ELF-1 (cell line): ENCODE measurements at places on chromosomes 3 and 15.

DNA sequence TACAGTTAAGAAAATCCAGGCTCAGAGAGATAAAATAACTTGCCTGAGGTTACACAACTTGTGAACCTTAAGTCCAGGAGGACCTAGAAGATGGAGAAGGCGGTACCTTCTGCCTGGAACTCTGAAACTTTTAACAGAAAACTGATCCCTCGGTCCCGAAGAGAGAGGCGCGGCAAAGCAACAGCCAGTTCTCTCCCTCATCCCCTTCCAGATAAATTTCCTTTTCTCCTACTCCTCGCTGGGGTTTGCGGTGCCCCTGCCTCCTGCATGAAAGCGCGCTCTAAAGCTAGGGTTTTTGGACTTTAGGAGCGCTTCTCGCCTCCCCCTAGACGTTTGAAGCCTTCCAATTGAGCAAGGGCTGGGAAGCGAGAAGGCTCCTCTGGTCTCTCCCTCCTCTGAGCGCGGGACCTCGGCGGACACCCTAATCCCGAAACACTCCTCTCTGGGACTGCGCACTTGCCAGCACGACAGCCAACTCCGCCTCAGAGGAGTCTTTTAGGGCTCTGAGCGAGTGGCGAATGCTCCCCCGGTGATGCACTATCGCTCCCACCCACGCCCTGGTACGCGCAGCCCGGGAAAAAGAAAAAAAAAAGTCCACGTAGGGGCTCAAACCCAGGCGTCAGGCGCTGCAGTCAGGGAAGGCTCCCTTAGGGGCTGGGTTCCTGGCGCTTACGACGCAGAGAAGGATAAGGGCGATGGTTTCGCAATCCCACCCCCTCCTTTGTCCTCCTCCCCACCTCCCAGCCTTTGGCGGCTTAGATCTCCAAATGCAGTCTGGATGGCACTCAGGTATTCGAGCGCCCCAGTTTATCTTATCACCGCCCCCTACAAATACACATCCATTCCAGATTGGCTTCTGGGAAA, 7.9 kb upstream of the EOMES start:
- DNase-seq, result peak; percentile 63

DNA sequence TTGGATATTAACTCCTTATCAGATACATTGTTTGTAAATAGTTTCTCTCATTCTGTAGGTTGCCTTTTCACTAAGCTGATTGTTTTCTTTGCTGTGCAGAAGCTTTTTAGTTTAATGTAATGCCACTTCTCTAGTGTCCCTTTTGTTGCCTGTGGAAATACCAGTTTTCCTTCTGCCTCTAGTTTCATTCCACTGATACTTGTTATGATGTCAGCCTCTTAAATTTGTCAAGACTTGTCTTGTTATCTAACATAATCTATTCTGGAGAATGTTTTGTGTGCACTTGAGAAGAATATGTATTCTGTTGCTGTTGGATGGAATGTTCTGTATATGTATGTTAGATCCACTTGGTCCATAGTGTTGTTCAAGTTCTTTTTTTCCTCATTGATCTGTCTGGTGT, 18.0 kb upstream of the CEP152 start:
- DNase-seq, result no peak

DNA sequence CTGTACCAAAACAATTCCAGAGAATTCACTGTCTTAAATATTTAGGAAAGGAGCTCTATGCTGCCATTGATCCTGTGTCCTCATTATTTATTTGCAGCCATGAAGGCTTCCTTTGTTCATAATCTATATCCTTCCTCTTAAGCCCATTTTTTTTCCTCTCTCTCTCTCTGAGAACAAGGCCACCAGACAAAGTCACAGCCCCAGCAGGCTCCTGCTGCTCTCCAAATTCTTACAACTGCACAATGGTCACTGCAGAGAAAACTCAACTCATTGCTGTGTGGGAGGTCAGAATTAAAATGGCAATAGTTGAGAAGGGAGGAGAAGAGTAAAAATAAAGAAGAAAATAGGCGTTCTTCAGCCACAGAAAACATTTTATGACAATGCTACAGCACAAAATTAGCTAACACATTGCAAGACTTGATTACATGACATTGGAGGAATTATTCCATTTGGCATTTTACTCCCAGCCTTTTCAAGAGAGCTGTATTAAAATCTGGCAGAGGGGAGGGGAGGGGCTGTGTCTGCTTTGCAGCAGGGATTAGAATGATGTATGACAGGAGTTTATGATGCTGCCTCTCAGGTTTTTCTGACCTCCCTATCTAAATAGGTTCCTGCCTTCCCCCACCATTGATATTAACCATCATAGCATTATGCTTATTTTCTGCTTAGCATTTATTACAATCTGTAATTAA, 399.7 kb upstream of the THBS1 start:
- no peak for DNase-seq

GRCh38 chr3:68306571-68306970, 625.8 kb downstream of the TAFA4 start:
- peak; percentile 32 for DNase-seq

GRCh38 chr3:9244495-9245183, 4.8 kb downstream of the SRGAP3 start:
- DNase-seq, result no peak

- no peak for DNase-seq
Observed at GRCh38 chr15:67244971-67245478, 9.4 kb downstream of the AAGAB start.

- DNase-seq, result peak; percentile 71
Observed at GRCh38 chr15:75307778-75308390, 25.2 kb downstream of the GOLGA6D start.

DNA sequence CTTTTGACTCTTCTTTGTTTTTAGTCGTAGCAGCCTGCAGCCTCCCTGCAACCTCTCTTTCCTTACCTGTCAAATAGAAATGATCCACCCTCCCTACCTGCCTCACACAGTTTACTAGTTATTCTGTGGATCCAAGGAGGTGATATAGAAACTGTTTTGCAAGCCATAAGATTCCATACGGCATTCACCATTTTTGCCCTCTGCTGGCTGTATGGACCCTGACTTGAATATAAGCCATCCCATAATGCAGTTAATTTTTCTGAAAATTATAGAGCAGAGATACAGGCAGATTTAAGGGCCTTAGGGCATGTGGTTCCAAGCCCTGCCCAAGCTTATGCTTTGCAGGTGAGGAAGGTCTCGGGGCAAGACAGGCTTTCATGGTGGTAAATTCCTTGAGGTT, 63.8 kb downstream of the CPN2 start:
- DNase-seq, result no peak

DNA sequence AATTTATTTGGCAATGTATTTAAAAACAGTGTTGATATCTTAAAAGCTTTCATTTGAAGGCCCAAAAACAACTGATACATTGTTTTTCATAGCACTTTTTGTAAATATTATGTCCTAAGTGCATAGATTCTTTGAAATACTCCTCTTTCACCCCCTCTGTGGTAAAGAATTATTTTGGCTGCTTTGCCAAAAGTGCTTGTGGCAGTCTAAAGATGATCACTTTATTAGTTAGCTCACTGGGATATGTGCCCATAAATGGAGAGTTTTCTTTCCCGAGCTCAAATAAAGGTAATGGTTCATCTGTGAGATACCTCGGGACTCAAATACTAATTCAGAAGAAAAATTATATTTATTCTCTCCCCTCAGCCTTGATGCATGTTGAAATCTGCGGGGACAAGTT, 16.7 kb downstream of the AKAP13 start:
- DNase-seq, result no peak

DNA sequence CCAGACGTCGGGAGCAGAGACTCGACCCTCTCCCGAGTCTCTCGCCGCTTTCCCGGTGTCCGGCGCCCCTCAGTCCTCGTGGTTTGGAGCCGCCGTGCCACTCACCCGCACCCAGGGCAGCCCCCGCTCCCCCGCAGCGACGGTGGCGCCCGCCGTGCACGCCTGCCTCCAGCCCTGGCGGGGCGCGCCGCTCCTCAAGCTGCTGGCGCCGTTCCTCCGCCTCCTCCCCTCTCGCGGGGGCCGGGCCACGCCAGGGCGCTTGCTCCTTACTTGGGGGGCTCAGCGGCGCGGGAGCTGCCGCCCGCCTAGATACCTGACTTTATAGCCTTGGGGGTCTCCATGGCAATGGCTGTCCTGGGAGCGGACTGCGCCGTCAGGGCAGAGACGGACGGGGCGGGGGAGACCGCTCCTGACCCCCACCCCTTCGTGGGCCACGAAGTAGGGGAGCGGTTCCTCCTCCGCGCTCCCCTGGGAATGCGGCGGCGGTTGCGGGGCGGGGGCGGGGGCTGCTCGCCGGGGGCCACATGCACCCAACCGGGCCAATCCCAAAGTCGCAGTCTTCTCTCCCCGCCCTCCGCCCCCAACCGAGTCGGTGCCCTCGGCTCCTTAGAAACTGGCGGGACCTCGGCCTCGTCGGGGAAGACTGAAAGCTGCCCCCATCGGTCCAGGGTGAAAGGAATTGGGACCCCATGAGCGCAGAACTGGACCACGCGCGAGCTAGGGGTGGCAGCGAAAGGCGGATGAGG, at the start of gene ANKRD63:
TSS of gene ANKRD63 (minus strand) at position 196 of the 746 bp plus-strand sequence. CDS start 478 bp downstream, outside the sequence.
- DNase-seq, result no peak
